G401 (cell line): ENCODE measurements at places on chromosomes 13 and 19. TPM values are rescaled to one million over a fixed set of nuclear protein-coding genes. Genes with fewer than 3 reads are reported as not detected.

DNA sequence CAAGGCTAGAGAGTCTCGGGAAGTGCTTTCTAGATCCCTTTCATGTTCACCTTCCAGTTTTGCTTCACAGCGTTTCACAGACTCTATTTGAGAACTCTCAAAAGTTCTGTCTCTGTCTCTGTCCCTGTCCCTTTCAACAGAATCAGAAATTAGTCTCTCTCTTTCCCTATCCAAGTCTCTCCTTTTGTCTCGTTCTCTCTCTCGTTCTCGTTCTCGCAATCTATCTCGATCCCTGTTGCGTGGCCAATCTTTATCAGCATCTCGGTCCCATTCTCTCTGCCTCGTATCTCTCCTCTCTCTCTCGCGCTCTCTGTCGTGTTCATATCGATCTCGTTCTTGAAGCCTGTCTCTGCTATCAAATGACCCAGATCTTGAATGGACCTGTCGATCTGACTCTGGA lies 85.0 kb downstream of the ZC3H13 start:
- DNase-seq: no peak

- DNase-seq: no peak
These were observed at the start of gene TEAD2 for GRCh38 chr19:49362048-49362928. TSS of gene TEAD2 (minus strand) at chr19:49362416. CDS start at chr19:49360075, 2,341 bp downstream.

- no peak for DNase-seq
These were observed 3.9 kb downstream of the RANBP3 start for GRCh38 chr19:5973867-5974635.

DNA sequence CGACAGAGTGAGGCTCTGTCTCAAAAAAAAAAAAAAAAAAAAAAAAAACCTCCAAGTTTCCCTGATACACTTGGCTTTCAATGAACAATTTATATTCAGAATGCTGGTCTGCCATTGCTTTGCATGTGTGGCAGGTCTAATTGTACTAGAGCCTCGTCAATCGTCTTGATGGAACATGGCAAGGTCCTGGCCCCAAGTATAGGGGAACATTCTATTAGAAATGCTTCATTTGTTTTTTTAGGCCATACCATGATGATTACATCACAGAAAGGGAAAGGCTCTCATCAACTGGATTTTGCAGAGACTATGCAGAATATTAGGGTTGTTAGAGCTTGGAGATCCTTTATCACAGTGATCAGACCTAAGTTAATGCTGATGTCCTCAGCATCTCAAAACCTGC lies 28.0 kb downstream of the SPRY2 start:
- no peak for DNase-seq

DNA sequence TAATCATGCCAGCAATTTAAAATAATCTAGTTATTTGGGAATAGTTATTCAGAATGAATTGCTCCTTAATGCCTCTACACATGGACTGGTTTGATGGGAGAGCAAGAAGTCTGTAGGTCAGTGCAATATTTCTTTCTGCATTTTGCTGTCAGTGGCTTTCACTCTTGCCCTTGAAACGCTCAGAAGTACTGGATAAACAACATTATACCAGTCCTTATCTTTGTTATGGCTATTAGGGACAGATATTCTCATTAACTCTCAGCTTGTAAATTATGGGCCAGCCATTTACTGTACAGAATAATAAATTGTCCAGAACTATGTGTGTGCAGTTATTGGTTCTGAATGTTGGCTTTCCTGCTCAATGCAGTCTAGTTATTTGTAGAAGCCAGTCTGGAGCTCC lies 224.4 kb downstream of the OXGR1 start:
- DNase-seq: no peak

OR7D2 gene
- not detected in 2 replicates for total RNA-seq

- no peak for DNase-seq
These were observed at the start of gene ZFP28 for GRCh38 chr19:56538761-56539263. TSS of gene ZFP28 (plus strand) at chr19:56538948. CDS start at chr19:56539019, 71 bp downstream.

GRCh38 chr19:53193535-53194222 lies 521 bp upstream of the ZNF665 start:
- peak; percentile 1 for DNase-seq

- DNase-seq: no peak
These were observed 28.8 kb downstream of the TSSK6 start for GRCh38 chr19:19486343-19487076.

DNA sequence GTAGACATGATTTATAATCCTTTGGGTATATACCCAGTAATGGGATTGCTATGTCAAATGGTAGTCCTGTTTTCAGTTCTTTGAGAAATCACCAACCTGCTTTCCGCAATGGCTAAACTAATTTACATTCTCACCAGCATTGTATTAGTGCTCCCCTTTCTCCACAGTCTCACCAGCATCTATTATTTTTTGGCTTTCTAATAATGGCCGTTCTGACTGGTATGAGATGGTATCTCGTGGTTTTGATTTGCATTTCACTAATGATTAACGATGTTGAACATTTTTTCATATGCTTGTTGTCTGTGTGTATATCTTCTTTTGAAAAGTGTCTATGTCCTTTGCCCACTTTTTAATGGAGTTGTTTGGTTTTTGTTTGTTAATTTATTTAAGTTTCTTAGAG lies 165.1 kb downstream of the PDS5B start:
- no peak for DNase-seq

ANKLE1 gene
- total RNA-seq: 0.06 and 1.3 TPM in 2 replicates
